Activated T-cell treated with anti-CD3 and anti-CD28 coated beads for 24 hours (primary cell): ENCODE measurements at places on chromosomes 1 and 21.

- no peak for DNase-seq
These were observed 112.5 kb downstream of the RERE start for GRCh38 chr1:8704866-8705506.

DNA sequence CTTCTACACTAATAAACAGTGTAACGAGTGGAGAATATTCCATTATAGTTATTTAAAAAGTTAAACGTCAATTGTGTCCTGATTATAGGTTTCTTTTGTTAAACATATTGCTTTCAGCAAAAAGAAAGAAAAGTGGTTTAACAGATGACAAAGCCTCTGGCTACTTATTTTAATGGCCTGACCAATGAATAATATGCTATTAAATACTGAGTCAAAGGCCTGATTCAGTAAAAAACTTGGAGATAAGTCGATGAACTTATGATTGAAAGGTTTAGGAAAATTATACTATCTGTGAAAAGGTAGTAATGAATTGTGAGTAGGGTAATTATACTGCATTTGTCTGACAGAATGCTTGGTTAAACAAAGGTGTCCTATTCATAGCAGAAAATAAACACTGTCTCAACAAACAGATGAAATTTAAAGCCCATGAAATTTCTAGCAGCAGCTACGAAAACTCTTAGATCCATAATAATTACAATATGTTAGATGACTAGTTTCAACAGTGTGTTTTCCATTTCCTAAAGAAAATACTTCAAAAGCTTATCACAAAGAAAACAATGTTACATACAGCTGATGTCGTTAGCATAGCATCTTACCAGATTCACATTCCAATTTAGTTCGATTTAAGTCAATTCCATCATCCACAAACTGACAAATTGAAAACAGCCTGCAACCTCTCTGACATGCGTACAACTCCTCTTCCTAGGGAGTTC is 6.2 kb downstream of the TMEM59 start:
- no peak for DNase-seq

GRCh38 chr1:211352985-211353515 is 26.4 kb downstream of the TRAF5 start:
- DNase-seq: peak; percentile 34

- no peak for DNase-seq
These were observed 79.7 kb upstream of the CHODL start for GRCh38 chr21:18164933-18165332.

GRCh38 chr1:6460301-6461050 is 5.5 kb downstream of the TNFRSF25 start:
- peak; percentile 75 for DNase-seq

DNA sequence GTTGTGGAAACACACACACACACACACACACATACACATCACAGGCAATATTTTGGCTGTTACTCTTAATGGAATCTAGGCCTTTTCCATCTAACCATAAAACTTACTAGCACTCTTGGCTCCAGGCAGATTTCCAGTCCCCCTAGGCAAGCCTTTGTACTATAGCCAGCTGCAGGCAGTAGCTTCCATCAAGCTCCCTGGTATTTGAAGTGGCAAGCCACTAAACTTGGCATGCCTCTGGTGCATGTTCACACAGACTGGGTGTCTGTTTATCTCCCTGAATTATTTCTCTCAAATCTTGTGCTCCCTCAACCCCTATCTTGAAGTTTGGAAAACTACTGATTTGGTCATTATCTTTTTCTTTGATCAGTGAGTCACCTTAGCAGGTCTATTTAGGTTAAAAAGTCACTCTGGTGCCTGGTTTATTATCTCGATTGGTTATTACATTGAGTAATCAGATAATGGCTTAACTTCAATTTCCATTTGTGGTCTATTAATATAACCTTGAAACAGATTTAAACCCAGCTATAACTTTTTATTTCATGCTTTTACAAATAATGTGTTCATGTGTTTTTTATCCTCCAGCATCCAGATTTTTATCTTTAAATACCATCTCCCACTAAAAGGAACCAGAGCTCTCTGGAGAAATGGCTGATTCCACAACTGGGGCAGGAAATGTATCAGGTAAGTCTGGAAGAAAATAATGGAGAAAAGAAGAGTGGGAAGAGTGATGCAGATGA is 2.7 kb upstream of the RBM15 start:
- DNase-seq: no peak

DNA sequence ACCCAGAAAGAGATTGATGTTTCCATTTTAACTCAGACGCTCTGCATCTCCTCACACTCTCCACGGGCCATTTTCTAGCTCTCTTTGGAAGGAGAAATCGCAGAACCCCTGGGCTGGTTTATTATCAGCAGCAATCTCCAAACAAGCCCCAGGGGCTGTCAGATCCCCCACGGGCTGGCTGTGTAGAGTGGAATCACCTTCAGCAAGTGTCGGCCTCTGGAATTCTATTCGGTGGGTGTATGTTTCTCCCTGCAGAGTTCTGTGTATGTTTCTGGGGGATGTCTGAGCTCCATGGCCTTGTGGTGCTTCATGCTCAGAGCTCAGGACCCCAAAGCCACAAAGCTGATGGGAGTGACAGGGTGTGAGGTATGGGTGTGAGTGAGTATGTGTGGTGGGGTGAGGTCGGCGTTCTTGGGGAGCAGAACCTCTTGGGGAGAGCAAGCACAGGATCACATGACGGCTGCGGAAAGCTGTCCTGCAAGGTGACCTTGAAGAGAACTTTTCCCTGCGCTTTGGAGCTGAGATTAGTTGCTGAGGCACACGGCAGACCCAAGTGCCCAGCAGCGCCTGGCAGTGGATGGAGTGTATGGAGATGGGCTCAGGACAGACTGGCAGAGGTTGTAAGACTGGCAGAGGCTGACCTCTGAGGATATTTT is 489 bp downstream of the ACOT11 start:
- no peak for DNase-seq

GRCh38 chr1:29991025-29991424 is 732.4 kb downstream of the MATN1 start:
- DNase-seq: no peak

DNA sequence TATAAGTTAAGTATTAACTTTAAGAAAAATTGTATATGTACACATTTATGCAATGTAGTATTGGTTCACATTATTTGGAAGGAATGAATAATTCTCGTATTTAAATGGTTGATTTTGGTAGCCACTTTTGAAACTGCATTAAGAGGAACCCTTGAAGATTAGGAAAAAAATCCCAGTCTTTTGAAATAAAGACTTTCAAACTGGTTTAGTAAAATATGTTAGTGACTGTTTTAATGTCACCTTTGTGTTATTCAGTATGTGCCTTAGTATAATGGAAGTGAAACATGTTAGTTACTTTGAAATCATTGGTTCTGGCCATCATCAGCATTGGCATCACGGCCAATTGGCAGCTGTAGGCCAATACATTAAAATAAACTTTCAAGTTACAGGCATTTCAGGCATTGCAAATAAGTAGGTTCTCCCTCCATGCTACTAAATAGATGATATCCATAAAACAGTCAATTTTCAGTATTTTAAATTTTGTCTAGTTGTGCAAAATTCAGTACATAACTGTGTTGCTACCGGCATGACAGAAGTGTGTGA is 4.4 kb downstream of the MIER1 start:
- no peak for DNase-seq
